ENCODE measurements at places on chromosomes 6 and 20.

- peaks cover 7% of the 10 kb centered on the region for H3K4me1 ChIP-seq
- peak overlapping the region; percentile 88 for H3K4me3 ChIP-seq
- H3K27me3 ChIP-seq = 0 out of 2 replicates have a peak, but pooled peaks cover 5% of the 10 kb centered on the region
Observed at GRCh38 chr6:31270788-31271640, 878 bp downstream of the HLA-C start.

DNA sequence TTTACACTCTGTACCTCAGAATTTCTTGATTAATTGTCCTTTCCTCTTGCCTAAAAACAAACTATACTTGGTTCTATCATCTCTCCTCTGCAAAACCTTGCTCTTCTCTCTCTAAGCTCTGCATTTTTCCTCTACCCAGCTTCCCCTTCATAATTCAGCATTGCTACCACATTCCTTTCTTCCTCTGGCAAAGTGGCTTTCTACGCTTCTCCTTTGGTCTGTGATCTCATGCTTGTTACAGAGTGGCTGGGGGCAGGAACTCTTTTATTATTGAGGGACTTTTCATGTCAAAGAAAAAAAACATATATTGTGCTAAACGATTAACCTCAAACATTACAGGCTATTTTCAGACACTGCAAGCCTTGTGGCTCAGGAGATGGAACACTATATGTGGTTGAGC, 333.3 kb upstream of the KCNQ5 start:
- peaks cover 9% of the 10 kb centered on the region for H3K4me1 ChIP-seq
- no peaks in the 10 kb centered on the region for H3K27me3 ChIP-seq
- DNase-seq = no peak
- no peaks in the 10 kb centered on the region for H3K36me3 ChIP-seq
- no peak overlapping the region for H3K27ac ChIP-seq
- H3K4me3 ChIP-seq = no peak overlapping the region

DNA sequence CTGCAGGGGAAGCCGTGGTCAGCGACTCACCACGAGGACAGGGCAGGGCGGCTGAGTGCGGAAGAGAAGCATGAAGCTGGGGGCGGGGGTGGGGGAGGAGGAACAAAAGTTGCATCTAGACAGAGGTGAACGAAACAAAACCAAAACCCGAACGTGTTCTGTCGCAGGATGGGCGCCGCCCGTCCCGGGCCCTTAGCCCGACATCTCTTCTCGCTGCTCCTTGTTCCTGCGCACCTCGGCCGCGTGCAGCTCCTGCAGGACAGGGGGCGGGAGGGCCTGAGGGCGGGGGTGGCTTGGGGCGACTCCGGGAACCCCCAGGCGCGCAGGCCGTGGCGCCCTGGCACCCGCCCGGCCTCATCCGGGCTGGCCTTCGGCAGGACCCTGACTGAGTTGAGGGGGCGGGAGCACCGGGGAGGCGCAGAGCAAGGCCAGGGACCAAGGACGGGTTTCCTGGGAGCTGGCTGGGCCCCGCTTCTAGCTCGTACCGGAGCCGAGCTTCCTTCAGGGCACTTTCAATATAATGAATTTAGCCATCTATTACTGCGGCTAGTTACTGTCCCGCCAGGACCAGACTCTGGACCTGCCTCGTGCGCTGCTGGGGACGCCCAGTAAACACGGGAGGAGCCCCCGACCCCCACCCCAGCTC, 12.0 kb downstream of the STMN3 start:
- DNase-seq = no peak
- H3K4me3 ChIP-seq = no peak overlapping the region
- H3K4me1 ChIP-seq = peaks cover 11% of the 10 kb centered on the region
- H3K27me3 ChIP-seq = peaks cover 12% of the 10 kb centered on the region

DNA sequence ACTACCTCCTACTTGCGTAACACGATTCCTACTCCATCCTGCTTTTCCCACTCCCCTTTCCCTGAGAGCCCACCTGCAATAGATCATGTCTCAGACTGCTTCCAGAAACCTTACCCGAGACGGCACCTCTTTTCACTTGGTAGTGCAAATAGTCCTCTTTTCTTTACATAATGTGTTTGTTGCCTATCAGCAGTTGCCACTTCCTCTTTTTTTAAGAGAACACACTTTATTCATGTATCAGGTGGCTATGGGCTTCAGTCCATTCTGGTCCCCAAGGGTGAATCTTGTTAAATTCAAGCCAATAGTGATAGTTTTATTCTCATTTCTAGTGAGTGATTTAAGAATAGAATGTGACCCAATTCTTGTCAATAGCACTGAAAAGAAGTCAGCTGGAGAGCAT, 57.7 kb upstream of the FERMT1 start:
- H3K27me3 ChIP-seq = no peaks in the 10 kb centered on the region
- H3K4me1 ChIP-seq = no peaks in the 10 kb centered on the region
- H3K36me3 ChIP-seq = no peaks in the 10 kb centered on the region

- DNase-seq = no peak
- no peaks in the 10 kb centered on the region for H3K27me3 ChIP-seq
- H3K4me3 ChIP-seq = no peak overlapping the region
- peaks cover 33% of the 10 kb centered on the region for H3K4me1 ChIP-seq
- H3K27ac ChIP-seq = no peak overlapping the region
Observed at GRCh38 chr6:9404351-9405146, 969.2 kb upstream of the SLC35B3 start.

DNA sequence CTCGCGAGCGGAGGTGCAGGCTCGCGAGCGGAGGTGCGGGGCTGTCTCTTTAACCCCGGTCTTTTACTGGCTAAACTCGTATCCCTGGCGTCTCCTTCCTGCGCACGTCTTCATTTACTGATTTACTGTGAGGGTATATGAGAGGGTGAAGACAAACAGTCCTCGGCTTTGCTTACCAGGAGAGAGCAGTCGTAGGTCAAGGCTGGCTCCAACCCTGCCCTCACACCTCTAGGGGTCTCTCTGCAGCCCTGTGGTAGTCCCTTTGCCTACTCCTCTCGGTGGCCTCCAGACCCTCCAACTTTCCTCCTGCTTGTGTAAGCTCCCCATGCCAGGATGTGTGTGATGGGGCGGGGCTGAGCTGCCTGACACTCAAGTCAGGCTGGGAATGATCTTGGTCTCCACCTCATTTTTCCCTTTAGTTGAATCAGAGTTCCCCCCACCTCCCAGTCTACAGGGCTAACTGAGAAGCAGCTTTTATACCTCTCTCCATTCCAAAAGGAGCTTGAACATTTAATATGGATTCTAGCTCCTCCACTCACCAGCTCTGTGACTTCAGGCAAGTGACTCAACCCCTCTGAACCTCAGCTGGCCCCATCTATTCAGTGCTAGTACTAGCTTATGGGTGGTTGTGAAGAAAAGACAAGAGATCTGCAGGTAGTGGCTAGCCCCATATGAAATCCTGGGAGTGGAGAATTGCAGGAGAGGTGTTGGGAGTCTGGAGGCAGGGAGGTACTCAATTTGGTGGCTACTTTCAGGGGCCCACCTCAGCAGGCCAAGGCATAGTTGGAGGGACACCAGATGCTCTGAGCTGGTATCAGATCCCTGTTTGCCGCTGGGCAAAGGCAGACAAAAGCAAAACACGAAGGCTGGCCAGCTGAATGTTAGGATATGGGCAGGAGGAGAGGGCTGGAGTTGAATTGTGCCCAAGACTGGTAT, 902 bp downstream of the SLC29A1 start:
- no peaks in the 10 kb centered on the region for H3K27me3 ChIP-seq
- H3K4me3 ChIP-seq = peak overlapping the region; percentile 50
- H3K4me1 ChIP-seq = peaks cover 34% of the 10 kb centered on the region
- H3K27ac ChIP-seq = no peak overlapping the region

DNA sequence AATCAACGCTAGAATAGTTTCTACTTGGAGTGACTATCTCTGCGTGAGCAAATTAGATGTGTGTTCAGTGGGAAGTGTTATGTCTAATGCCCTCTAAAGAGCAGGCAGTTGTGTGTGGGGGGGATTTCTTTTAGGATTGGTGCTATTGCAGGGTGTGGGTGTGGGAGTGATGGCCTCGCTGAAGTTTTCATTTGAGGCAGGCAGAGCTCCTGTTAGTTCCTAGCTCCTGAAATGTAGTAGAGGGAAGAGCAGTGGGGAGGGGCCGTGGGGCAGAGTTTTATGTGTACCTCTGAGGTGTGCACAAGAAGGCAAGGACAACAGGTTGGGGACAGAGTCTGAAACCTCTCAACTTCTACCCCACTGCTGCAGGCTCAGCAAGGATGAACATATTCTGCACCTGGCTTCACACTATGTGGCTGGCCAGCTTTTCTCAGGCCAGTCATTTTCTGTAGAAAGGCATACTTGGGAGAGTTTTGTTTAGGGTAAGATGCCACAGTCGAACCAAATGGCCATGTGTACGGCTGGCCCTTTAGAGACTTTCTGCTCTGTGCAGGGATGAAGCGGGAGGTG, 229.2 kb upstream of the SUPT3H start:
- peaks cover 13% of the 10 kb centered on the region for H3K4me1 ChIP-seq
- no peak overlapping the region for H3K27ac ChIP-seq
- no peak overlapping the region for H3K4me3 ChIP-seq
- no peaks in the 10 kb centered on the region for H3K27me3 ChIP-seq
- DNase-seq = no peak

GRCh38 chr6:64330694-64331307, 695.2 kb downstream of the PHF3 start:
- H3K27me3 ChIP-seq = no peaks in the 10 kb centered on the region
- H3K4me3 ChIP-seq = no peak overlapping the region
- no peaks in the 10 kb centered on the region for H3K4me1 ChIP-seq
- DNase-seq = peak; percentile 56
- H3K27ac ChIP-seq = no peak overlapping the region
- no peaks in the 10 kb centered on the region for H3K36me3 ChIP-seq

GRCh38 chr20:16505894-16506293, 67.4 kb downstream of the KIF16B start:
- H3K4me1 ChIP-seq = no peaks in the 10 kb centered on the region
- no peak overlapping the region for H3K27ac ChIP-seq
- no peaks in the 10 kb centered on the region for H3K27me3 ChIP-seq

DNA sequence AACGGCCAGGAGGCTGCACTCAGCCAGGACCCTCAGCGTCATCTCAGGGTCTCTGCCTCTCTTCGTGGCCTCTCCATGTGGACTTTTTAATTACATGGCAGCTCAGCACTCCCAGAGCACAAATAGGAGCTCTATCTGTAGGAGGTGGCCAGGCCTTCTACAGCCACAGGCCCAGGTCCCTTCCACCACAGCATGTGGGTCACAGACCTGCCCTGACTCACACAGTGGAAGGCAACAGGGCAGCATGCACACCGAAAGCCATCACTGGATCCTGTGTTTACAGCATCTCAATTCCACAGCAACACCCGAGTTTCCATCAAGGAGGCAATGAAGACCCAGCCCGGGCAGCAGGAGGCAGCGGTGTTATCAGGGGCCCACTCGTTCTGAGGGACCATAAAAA, 65.8 kb upstream of the CD93 start:
- no peaks in the 10 kb centered on the region for H3K36me3 ChIP-seq
- H3K27ac ChIP-seq = no peak overlapping the region
- H3K4me1 ChIP-seq = peaks cover 66% of the 10 kb centered on the region

- no peaks in the 10 kb centered on the region for H3K36me3 ChIP-seq
- no peak overlapping the region for H3K27ac ChIP-seq
- H3K27me3 ChIP-seq = no peaks in the 10 kb centered on the region
- no peak for DNase-seq
Observed at GRCh38 chr6:126788861-126789365, 329.6 kb upstream of the RSPO3 start.

GRCh38 chr6:12386816-12387215, 96.7 kb downstream of the EDN1 start:
- H3K36me3 ChIP-seq = no peaks in the 10 kb centered on the region
- H3K27ac ChIP-seq = no peak overlapping the region
- H3K4me3 ChIP-seq = no peak overlapping the region

DNA sequence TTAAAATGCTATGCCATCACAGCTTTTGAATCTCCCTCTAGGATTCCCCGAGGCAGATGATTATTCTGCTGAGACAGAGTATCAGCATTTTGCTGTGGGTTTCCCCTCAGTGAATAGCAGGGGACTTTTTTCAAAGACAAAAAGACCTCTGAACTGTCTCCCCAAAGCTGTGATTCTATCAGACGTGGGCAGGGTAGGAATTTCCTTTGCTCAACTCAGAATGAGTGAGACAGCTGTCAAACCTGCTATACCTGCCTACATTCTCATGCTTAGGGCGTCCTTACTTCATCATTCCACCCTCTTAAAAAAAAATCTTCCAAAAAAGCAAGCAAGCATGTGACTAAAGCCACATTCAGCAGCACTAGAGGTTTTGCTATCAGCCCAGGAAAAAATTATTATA, 147.6 kb upstream of the FAM83B start:
- no peaks in the 10 kb centered on the region for H3K36me3 ChIP-seq
- DNase-seq = no peak
- no peak overlapping the region for H3K27ac ChIP-seq

DNA sequence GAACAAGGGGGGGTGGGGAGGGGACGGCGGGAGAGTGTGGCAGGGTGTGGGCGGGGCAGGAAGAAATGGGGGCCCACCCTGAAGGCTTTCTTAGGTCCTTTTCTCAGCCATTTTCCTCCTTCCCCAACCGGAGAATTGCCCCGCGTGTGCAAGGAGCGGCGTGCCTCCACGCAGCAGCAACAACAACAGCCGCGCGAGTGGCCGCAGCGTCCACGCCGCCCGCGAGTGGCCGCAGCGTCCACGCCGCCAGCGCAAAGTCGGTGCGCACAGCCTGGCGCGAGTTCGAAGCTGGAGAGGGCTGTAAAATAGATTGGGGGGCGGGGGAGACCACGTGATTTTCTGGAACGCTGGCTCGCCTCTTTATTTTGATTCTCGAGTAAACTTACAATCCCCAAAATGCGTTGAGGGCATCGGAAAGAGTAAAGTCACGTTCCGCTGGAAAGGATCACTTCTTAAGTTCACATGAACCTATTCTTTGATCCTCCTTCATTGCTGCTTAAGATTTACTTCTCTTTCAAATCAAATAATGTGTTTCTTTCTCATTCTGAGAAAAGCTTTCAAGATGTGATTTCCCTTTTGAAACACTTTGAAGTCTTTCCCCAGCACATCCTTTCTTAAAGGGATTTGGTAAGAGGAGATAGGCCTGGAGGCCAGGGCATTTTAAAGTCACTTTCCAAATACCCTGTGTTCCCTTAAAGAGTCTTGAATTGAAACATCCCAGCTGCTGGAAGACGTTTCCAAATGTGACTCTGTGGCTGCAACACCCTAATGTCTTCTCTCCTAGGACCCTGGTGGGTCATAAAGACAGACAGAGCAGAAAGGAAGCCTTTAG, 66.7 kb upstream of the ZNF217 start:
- DNase-seq = no peak
- no peaks in the 10 kb centered on the region for H3K36me3 ChIP-seq

DNA sequence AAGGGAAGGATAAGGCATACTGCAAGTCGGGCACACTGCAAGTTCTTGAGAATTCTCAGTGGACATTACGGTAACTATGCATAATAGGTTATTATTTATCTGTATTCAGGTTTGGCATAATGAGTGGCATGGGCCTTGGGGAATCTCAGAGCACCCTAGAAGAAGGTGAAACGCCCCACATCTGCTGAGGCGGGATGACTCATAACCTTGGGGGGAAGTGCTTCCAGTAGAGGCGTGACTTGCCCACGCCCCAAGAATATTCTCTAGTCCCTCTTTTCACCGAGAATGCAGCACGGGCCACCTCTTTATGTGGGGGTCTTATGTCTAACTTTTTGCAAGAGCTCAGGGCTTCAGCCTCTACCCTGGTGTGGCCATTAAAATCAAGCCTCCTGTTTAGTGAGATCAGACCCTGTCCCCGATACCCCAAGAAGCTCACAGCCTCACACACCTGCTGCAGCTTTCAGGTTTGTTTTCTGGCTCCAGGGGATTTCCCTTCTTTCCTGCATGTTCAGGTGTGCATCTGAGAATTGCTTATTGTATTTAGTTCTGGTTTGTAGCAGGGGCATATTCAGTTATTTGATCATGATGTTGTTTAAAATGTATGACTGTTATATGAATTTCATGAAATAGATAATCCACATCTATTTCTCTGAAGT, 19.1 kb downstream of the ZFP64 start:
- no peak overlapping the region for H3K4me3 ChIP-seq
- no peak for DNase-seq
- no peaks in the 10 kb centered on the region for H3K27me3 ChIP-seq
- no peaks in the 10 kb centered on the region for H3K4me1 ChIP-seq
- 0 out of 2 replicates have a peak, but pooled peaks cover 12% of the 10 kb centered on the region for H3K36me3 ChIP-seq
- no peak overlapping the region for H3K27ac ChIP-seq

Measured in SJSA1 (cell line).